ENCODE measurements at places on chromosomes 16 and 17.

GRCh38 chr16:17365211-17365541 lies 105.6 kb downstream of the XYLT1 start:
- no peak for DNase-seq

DNA sequence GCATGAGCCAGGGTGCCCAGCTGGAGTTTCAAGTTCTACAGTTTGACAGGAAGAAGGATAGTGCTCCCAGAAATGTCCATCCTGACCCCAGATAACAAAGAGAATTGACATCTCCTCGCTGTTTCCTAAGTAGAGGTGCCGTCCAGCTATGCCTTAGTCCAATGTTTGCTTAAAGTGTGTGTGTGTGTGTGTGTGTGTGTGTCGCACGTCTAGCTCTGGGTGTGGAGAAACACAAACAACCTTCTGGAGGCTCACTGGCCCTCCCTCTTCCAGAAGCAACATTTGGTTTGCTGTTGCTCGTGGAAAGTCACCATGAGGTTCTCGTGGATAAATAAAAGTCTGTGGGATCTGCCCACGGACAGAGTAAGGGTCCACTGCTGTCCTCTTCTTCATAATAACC lies 22.1 kb downstream of the EMP2 start:
- DNase-seq: peak; percentile 14

DNA sequence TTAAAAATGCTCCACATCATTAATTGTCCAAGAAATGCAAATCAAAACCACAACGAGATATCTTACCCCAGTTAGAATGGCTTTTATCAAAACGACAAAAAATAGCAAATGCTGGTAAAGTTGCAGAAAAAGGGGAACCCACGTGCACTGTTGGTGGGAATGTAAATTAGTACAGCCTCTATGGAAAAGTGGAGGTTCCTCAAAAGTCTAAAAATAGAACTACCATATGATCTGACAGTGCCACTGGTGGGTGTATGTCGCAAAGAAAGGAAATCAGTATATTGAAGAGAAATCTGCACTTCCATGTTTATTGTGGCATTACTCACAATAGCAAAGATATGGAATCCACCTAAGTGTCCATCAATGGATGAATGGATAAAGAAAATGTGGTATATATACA lies 38.2 kb upstream of the ZFHX3 start:
- no peak for DNase-seq

DNA sequence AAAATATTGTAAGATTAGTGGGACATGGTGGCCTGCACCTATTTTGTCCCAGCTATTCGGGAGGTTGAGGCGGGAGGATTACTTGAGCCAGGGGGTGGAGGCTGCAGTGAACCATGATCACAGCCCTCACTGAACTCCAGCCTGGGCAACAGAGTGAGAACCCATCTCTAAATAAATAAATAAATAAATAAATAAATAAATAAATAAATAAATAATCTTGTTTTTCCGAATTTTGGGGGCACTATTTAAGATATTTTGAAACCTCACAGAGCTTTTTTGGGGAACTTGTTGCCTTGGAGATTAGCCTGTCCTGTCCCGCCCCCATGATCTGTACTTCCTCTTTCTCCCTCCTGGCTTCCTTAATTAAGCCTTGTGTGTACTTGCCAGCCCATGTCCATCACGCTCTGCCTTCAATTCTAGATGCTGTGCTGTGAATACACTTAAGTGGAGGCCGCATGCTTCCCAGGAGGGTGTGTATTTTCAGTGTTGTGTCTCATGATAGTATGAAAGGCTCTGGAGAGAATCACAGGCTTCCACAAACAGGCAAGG lies 4.4 kb downstream of the LGALS9 start:
- DNase-seq: no peak

DNA sequence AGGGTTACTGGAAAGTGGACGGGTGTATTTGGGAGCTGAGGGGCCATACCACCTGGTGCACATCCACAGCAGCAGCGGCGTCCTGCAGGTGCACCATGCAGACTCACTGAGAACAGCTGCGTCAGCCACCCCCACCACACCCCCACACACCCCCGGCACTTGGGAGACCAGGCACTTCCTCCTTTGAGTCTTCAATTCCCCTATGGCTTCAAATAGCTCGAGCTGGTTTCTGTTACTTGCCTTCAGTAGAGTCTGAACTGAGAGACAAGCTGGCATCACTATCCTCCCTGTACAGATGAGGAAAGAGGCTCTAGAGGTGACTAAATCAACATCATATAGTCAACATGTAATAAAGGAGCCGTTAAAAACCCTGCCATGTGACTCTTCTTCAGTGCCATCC lies 15.4 kb downstream of the CUEDC1 start:
- no peak for DNase-seq

- no peak for DNase-seq
These were observed at the start of gene KRT12 for GRCh38 chr17:40866838-40867237. Gene KRT12 (minus strand): TSS chr17:40867223. CDS start chr17:40867186, 37 bp downstream.

- DNase-seq: peak; percentile 5
These were observed 32.2 kb downstream of the HSD17B2 start for GRCh38 chr16:82067042-82067803.

DNA sequence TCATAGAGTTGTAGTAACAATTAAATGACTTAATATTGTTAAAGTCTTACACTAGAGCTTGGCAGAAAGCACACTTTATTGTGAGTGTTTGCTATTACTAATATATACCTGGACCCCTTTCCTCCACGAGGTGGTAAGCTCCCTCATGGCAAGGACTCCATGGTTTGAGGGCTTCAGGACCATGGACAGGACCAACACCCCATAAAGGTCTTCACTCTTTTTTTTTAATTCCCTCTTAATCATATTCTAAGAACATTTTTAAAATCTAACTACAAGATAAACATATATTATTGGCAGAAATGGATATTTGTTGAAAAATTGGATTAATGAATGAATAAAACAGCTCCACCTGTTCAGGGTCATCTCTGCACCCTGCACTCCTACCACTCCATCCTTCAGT lies 154.5 kb downstream of the CBLN1 start:
- DNase-seq: no peak

DNA sequence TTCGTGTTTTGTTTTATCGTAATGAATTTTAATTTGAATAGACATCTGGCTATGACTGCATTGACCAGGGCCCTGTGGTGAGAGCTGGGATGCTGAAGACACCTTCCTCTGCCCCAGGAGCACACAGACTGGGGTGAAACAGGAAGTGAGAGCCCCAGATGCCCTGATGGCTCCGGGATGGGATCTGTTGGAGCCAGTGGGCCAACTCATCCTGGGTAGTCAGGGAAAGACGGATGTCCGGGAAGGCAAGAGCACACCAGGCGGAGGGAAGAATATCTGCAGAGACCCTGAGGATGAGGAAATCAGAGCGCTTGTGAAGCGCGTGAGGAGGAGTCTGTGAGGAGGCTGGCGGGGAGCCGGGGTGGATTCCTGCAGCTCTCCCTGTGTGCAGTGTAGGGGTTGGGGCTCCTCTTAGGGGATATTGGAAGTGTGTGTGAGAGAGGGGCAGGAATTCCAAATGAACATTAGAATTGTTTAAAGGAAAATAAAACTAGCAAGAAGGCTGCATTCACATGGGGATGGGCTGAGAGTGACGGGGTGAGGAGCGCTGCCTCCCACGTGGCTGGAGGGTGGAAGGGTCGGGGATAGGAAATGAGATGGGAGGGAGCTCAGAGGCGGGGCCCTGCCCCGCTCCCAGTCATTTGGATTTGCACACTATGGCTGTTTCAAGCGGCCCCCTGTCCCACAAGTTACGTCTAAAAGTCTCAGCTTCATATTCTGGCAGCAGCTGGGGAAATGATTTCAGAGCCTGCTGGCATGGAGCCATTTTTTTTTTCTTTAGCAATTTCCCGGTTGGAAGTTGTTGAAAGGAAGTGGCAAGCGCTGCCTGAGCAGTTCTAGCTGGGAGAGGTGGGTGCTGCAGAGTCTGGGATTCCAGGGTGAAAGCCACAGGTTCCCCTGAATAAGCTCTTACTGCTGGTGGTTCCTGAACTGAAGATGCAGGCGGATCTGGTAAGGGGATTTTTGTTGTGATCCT lies 71.2 kb upstream of the LGALS9 start:
- peak; percentile 93 for DNase-seq

DNA sequence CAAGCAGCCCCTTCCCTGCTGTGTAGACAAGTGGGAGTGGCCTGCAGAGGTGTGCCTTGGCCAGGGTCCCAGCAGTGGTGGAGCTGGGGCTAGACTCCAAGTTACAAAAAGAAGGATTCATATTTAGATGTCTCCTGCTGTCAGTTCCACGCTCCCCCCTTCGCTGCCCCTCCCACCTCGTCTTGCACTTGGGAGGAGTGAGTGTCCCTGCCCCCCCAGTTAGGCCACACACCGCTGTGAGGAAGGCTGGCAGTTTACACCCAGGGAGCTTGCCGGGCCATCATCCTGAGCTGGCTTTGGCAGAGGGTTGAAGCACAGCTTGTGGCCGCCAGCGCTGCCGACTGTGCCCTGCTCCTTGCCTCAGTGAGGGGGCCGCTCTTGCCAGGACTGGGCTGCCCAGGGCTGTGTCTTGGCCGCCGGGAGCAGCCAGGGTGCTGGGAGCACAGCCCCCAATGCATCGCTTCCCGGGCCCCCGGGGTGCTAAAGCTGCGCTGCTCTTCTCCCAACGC lies 44.3 kb downstream of the ELAC2 start:
- no peak for DNase-seq

DNA sequence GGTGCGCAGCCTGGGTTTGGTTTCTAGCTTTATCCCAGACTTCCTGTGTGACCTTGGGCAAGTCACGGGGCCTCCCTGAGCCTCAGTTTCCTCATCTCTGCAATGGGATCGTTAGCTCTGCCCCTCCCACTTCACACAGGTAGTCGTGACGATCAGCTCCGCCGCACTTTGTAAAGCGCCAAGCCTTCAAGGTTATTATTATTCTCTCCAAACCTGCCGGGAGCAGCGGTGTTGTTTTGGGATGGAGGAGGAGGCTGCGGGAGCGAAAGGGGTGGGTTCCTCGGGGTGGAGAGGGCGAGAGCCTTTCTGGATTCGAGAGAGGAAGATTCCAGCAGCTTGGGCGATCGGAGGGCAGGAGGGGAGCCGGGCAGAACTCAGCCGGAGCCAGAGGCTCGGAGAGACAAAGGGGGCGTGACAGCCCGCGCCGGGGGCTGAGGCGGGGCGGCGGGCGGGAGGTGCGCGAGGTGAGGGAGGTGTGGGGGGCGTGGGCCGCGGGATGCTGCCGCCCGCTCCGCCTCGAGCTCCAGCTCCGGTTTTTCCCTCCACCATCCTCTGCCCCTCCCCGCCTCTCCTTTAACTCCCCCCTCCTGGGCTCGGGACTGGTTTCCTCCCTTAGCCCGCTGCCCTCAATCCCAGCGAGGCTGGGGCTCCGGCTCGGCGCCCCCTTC lies at the start of gene EFNB3:
Gene EFNB3 (plus strand): TSS at position 602 of the 668 bp plus-strand sequence. CDS start 397 bp downstream, outside the sequence.
- peak; percentile 13 for DNase-seq

DNA sequence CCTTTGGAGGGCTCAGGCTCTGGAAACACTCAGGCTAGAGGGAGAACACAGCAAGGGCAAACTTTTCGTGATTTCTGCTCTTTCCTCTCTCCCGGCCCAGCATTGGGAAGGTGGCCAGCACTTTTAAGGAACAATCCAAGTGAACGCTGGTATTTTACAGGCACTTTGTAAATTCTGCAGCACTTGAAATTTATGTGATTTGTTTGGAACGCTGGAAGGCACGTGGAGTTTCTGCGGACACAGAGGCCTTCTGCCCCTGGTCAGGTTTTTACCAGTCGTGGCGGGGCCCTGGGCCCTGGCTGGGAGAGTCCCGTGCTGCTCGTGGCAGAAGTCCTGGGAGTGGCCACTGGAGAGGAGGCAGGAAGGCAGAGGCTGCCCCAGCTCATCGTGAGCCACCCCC lies 188.6 kb downstream of the ENGASE start:
- no peak for DNase-seq

GRCh38 chr17:61770043-61770442 lies 93.3 kb downstream of the BRIP1 start:
- no peak for DNase-seq

DNA sequence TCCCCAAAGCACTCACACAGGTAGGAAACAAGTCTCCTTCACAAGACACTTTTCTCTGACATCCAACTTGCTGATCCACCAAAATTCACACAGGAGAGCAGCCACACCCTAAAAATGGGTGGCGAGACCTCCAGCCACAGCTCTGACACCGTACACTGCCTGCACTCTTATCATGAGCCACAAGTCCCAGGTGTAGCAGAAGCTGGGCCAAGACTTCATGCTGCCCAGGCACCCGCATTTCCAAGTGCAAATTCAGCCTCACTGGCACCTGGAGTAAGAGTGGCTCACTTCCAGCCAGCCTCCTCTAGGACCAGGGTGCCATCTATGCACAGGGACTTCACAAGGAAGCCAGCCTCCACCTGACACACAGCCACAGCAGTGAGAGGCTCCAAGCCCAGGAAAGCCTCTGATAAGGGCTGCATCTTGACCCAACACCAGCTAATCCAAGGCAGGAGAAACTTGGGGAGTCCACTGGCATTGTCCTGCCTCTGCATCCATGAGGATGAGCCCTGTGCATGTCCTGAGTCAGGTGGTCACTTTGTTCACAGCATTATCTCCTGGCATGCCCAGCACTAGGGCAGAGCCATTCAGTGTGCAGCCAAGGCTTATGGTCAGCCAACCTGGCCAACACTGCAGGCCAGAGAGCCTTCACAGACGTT lies 2.6 kb upstream of the ZNF768 start:
- no peak for DNase-seq

DNA sequence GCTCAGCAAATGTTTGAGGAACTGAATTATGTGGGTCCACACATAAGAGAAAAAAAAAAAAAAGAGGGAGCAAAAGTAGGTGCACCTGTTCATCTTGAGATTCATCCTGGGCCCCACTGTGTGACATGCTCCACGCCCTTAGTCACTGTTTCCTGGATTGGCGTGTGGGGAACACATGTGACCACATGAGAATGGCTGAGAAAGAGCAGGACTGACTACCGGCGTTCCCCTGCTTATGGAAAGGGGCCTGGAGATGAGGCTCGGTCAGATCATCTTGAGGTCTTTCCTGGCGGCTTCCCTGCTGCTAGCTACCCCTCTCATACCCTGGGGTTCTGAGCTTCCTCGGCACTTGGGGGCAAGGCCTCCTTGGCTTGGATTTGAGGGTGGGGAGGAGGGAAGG lies 3.9 kb downstream of the DEXI start:
- DNase-seq: no peak

- peak; percentile 67 for DNase-seq
These were observed 58.5 kb upstream of the CREBBP start for GRCh38 chr16:3938843-3939624.

DNA sequence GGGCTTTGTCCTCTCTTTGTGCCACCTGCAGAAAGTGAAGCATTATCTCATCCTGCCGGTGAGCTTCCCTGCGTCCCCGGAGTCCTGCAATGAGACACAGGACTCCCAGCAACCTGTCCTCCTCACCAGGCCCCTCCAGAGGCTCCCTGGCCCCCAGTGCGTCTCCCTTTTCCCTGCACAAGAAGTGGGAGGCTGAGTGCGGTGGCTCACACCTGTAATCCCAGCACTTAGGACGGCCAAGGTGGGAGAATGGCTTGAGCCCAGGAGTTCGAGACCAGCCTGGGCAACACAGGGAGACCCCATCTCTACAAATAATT lies 8.4 kb downstream of the GRB7 start:
- no peak for DNase-seq

GRCh38 chr17:77558846-77559626 lies 399.5 kb upstream of the TNRC6C start:
- no peak for DNase-seq

GRCh38 chr17:18187821-18188761 lies 4.5 kb downstream of the ALKBH5 start:
- DNase-seq: peak; percentile 31

All from astrocyte of the spinal cord (primary cell).